DMS53 (cell line): ENCODE measurements at places on chromosomes 5 and 9.

DNA sequence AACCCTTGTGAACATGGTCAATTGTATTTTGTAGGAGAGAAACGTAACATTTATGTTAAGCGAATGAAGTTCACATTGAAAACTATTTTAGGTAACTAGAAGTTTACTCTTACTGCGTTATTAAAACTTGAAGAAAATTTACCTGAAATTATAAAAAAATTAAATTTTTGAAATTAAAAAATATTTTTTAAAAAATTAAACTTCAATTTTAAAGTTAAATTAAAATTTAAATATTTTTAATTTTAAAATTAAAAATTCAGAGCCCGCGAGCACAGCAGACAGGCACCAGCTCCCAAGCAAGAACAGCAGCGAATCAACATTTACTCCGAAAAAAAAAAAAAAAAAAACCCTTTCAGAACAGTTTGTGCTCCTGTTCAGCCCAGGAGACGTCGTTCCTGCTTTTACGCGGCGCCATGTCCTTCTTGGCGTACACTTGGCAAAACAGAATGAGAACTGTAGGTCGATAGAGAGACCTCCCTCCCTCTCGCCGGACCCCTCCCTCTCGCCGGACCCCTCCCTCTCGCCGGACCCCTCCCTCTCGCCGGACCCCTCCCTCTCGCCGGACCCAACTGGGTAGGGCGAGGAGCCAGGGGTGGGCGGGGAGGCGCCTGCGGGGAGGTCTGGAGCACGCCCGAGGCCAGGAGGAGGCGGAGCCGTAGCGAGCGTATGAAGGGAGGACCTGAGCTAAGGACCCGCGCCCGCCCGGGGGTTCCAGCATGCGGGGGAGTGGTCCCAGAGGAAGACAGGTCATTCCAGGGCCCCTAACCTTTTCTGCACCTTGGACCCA, 235.8 kb downstream of the ROR2 start:
- DNase-seq, result peak; percentile 89

- no peak for DNase-seq
Observed at GRCh38 chr9:110512817-110513216, 66.7 kb downstream of the SVEP1 start.

DNA sequence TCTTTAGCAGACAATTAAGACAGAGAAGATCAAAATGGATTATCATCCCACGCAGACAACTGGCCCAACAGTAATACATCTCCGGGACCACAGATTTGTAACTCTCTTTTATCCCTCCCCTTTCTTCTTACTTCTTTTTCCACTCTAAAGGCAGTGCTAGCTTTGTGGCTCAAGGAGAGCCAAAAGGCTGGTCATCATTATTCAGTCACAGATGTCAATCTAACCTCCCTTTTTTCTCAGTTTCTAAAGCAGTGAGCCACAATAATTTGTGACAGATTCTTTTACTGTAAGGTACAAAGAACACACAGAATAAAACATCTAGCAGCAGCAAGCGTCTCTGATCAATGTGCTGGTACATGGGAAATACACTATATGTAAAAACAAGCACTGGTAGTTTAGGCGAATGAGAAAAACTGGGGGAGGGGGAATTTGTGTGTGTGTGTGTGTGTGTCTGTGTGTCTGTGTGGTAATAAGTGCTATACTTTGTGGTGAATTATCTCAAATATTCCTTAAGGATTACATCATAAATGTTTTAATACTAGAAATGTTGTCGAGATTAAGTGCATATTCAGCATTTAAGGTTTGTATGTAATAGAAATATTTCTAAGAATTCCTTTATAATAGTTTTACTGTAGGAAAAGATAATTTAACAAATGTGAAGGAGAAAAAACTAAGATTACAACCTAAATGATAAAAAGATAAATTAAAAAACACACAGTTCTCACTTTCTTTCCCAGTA, 140.2 kb downstream of the DENND1A start:
- no peak for DNase-seq

DNA sequence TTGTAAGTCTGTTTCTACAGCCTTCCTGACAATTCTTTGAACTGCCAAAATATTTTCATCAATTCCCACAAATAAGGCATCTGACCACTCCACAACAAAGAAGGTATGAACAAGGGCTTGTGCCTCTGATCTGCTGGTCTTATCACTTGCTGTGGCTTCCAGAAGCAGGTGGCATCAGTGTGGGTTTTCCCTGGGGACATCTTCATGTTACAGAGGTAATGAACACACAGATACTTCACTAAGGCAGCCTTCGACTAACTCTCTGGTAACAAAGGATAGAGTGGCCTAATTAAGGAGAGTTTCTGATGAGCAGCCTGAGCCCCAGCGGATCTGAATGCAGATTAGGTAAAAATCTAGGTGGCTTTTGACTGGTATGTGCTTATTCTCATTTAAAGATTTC, 15.2 kb upstream of the ERAP2 start:
- DNase-seq, result no peak

DNA sequence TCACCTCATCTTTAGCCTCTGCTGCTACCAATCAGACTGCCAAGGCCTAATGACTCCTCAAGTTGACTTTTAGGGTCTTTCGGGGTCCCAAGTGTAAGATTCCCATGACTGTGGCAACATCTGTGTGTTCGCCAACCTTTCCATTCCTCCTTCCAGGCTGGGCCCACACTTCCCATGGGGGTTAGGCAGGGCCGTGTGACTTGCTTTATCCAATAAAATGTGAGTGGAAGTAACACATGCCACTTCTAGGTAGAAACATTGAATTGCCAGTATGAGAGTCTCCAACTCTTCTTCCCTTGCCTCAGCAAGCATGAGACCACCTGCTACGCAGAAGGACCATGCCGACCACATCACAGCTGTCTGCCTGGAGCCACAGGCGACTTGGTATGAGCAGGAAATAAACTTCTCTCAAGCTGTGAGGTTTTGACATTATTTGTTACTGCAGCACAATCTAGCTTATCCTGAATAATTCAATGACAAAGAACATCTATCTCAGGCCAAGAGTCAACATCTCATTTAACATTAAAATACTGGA, 190.4 kb upstream of the IER5L start:
- no peak for DNase-seq

GRCh38 chr5:65128226-65128625, 353.5 kb downstream of the ADAMTS6 start:
- no peak for DNase-seq

DNA sequence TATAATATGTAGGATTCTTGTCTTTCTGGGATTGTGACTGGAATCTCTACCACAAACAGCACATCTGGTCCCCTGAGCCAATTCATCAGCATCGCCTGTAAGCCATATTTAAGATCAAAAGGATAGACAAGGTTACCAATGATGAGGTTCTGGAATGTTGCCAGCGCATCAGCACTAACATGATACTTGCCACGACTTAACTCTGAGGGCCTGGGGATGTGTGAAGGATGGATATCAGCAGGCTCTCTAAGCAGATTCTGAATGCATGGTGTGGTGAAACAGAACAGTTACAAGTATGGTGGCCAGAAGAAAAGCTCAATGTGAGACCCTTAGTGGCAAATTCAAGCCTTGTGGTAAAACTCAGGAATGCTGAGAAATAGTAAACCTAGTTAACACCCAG, 143.0 kb downstream of the XRCC4 start:
- no peak for DNase-seq

GRCh38 chr9:123820139-123820538, 109.8 kb downstream of the DENND1A start:
- DNase-seq, result no peak

GRCh38 chr9:124394596-124394995, 20.6 kb downstream of the PSMB7 start:
- DNase-seq, result no peak

DNA sequence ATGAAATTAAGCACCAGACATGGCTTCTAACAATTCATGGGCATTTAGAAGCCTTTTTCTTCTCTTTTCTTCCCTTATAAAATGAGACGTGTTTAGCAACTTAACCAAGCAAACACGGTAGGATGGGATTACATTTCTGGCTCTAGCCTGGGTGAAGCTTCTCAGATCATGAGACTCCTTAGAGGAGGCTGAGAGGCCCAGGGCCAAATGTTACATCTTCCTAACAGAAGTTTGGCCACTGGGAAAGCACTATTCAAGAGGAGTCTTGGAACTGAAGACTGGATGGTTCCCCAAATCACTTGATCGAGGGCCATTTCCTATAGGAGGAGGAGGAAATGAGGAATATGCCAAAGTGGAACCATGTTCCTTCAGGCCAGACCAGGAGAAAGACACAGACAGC, 1.9 kb downstream of the GABRP start:
- no peak for DNase-seq

- DNase-seq, result peak; percentile 87
Observed at GRCh38 chr5:116573279-116573701, 1.3 kb downstream of the SEMA6A start.

DNA sequence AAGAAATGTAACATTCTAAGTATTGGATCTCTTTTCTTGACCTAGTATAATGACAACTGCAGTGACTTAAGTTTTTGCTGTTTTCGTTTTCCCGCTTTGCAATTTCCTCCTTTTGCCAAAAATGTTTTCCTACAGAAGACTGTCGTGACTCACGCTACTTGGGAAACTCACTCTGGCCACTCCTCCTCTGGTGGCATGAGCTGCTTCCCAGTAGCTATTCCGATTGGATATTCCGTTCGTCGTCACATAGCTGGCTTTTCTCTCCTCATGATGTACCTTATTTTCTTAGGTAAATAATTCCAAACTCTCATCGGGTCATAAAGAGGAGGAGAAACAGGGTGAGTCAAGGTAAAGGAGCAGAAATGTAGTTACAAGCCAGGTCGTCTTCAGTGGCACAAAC, 64.9 kb downstream of the GOLPH3 start:
- DNase-seq, result no peak

DNA sequence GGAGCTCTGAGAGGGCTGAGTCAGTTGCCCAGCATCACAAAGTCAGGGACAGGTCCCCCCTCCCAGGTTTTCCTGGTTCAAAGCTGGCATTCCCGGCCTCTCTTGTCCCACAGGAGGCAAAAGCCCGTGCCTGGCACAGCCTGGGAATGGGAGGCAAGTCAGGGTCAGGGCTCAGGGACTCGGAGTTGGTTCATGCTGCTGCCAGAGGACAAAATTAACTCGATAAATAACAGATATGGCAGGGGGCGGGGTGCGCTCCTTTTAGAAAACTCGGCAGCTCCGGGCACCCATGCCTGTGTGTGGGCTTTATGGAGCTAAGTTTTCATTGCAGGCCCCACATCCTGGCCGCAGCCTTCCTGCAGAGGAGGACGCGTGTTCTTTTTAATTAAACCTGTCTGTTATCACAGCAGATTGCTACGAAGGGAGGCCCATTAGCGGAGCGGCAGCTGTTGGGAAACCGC, 62.8 kb upstream of the LMX1B start:
- no peak for DNase-seq

DNA sequence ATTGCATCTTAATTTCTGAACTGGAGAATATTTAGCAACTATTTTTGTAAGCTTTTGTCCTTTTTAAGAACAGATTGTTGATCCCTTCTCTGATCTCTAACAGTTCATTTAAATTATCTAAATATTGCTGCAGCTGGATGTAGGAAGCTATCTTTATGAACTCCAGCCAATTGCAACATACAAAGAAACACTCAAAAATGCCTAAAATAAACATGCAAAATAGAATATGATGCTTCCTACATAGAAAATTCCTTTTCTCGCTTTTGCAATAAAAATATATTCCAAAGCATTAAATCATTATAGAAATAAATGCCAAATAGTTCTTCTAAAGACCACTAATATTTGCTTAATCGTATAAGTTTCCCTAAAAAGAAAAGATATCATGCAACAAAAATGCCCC, 218.6 kb downstream of the LURAP1L start:
- DNase-seq, result no peak

- DNase-seq, result no peak
Observed at GRCh38 chr9:25094518-25094917, 548.8 kb upstream of the IZUMO3 start.
